DMS 273 treated with DMSO at 0.1 percent for 48 hours (cell line): ENCODE measurements at places on chromosomes 2 and 18.

- no peak for DNase-seq
Observed at GRCh38 chr2:60391230-60391629, 162.2 kb downstream of the BCL11A start.

GRCh38 chr2:100767224-100767653, 52.7 kb upstream of the NPAS2 start:
- no peak for DNase-seq

DNA sequence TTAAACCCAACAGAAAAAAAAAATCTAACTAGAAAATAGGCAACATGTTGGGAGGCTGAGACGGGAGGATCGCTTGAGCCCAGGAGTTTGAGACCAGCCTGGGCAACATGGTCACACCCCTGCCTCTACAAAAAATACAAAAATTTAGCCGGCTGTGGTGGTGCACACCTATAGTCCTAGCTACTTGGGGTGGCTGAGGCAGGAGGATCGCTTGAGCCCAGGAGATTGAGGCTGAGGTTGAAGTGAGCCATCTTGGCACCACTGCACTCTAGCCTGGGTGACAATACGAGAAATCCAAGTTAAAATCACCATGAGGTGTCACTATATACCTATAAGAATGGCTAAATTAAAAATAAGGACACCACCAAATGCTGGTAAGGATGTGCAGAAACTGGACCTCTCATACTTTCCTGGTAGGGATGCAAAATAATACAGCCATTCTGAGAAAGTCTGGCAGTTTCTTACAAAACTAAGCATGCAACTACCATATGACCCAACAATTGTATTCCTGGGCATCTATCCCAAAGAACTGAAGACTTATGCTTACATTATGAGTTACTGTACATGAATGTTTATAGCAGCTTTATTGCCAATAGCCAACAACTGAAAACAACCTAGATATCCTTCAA, 2.2 kb downstream of the SEPTIN10 start:
- DNase-seq, result no peak

GRCh38 chr2:54053830-54054229, 61.6 kb upstream of the ACYP2 start:
- no peak for DNase-seq

GRCh38 chr18:68803356-68803755, 5.5 kb downstream of the CCDC102B start:
- DNase-seq, result no peak

DNA sequence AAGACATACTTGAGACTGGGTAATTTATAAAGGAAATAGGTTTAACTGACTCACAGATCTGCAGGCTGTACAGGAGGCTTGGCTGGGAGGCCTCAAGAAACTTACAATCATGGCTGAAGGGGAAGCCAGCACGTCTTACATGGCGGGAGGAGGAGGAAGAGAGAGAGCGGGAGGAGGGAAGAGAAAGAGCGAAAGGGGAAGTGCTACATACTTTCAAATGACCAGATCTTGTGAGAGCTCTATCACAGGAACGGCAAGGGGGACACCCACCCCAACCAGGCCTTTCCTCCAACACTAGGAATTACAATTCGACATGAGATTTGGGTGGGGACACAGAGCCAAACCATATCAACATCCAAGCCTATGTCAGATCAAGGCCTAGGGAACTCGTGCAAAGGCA, 24.2 kb downstream of the MYL12B start:
- no peak for DNase-seq

DNA sequence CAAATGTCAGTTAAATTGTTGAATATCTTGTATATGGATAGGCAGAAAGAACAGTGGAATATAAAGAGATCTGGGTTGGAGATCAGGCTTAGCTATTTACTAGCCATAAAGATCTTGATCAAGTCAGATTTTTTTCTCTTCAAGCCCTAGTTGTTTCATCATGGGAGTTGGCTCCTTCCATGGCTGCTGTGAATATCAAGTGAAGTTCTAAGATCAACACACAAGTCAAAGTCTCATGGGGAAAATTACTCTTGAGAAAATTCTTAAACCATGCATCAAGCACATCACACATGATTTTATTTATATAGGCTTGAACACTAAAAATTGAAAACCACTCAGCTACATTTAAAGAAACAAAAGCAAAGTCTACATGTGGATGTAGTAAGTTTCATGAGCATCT, 79.8 kb downstream of the C1D start:
- DNase-seq, result no peak

- no peak for DNase-seq
Observed at GRCh38 chr18:21051620-21052019, 60.0 kb downstream of the ROCK1 start.

GRCh38 chr2:196314780-196315179, 143.4 kb upstream of the STK17B start:
- no peak for DNase-seq

DNA sequence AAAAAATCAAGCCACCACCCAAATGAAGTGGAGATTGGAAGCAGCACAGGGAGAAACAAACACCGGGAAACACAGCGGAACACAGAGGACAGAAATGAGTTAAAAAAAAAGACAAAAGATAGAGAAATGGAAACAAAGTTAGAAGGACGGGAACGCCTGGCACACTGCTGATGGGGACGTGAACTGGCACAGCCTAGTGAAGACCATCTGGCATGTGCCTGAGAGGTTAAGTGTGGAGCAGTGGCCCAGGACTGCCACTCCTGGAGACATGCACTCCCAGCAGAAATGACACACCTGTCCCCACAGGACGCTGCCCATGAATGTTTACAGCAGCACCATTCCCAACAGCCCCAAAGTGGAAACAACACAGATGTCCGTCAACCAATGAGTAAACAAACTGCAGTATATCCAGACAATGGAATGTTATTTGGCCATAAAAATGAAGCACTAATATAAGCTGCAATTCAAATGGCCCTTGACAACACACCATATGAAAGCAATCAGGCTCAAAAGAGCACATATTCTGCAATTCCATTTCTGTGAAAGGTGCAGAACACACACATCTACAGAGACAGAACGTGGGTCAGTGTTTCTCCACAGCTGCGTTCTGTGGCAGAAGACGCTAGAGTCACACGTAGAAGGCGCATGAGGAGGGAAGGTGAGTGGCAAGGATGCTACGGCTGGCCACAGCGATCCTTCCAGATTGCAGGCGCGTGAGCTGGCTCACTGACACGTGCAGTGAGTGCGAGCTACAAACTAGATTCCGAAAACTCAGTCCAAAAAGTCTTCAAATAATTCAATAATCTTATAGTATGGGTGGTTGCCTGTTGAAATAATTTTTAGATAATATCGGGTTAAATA, 24.6 kb downstream of the THAP4 start:
- no peak for DNase-seq

DNA sequence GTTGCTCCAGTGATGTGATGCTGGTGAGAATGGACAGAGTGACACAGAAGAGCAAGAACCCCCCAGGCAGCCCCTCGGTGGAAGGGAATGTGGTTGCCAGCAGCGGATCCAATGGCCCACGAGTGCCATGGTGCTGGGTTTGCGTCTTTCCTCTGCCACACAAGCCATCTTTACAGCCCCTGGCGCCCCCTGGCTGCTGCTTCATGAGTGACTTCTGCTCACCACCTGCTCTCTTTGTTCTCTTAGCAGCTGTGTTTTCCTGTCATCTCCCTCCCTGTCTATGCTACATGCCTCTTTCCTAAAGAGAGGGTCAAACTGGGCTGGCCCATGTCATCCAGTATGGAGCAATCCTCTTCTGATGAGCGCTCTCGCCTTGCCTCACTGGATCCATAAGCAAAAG, 300.0 kb upstream of the SMIM21 start:
- no peak for DNase-seq

- no peak for DNase-seq
Observed at GRCh38 chr18:14964406-14964805, 216.4 kb downstream of the ANKRD30B start.

DNA sequence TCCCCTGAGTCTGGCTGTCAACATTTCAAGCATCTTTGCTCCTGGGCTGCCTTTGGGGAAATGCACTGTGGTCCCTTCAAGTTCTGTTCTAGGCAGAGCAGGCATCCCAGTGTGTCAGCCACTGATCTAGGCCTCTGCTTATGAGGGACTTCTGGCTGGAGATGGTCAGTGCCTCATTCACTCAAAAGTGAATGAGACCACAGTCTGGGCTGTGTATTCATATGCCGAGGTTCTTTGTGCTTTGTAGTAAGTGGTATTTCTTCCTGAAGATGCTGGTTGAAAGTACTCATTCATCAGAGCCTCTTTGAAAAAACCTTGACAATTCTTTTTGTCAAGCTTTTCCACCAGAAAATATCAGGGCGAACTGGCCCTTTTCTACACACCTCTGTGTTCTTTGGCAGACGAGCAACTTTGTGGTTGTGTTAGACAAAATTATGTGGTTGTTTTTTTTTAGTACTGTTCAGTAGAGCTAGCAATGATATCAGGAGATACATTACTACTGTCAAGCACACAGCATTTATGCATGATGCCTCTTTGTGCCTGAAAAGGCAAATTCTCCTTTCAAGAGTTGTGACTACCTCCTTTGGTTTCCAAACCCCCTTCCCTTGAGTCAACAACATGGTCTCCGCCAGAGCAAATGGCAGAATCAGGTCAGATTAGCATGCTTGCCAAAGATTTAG, 510.9 kb upstream of the NRP2 start:
- DNase-seq, result no peak

GRCh38 chr2:200483729-200484198, 26.1 kb downstream of the KCTD18 start:
- no peak for DNase-seq

DNA sequence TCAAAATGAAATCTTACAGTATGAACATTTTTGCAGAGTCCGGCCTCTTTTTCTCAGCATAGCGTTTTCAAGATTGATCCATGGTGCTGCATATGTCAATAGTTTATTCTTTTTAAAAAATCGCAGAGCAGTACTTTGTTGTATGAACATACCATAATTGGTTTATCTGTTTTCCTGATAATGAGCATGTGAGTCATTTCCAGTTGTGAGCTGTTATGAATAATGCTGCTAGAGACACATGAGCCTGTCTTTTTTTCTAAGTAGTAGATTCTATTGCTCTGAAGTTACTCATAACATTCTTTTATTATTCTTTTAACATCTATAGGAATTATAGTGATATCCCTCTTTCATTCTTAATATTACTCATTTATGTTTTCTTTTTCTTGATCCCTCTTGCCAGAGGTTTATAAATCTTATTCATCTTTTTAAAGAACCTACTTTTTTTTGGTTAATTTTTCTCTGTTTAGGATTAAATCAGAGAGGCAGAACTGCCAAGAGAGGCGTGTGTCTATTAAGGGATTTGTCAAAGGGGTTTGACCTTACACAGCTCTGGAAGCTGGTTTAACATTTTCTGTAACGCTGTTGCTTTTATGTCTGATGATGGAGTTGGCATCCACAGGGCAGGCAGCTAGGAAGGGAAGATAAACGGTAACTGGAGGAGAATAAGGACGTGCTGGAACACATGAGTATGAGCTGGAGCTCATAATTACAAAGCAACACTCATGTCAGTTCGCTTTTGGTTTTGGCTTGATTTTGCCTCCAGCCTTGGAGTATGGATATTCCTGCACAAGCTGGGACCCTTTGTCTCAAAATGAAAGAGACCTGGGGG, 47.4 kb downstream of the MGAT5 start:
- no peak for DNase-seq

GRCh38 chr2:79713131-79713785, 200.4 kb downstream of the CTNNA2 start:
- no peak for DNase-seq

GRCh38 chr2:201414099-201415023, 36.9 kb downstream of the TRAK2 start:
- no peak for DNase-seq

DNA sequence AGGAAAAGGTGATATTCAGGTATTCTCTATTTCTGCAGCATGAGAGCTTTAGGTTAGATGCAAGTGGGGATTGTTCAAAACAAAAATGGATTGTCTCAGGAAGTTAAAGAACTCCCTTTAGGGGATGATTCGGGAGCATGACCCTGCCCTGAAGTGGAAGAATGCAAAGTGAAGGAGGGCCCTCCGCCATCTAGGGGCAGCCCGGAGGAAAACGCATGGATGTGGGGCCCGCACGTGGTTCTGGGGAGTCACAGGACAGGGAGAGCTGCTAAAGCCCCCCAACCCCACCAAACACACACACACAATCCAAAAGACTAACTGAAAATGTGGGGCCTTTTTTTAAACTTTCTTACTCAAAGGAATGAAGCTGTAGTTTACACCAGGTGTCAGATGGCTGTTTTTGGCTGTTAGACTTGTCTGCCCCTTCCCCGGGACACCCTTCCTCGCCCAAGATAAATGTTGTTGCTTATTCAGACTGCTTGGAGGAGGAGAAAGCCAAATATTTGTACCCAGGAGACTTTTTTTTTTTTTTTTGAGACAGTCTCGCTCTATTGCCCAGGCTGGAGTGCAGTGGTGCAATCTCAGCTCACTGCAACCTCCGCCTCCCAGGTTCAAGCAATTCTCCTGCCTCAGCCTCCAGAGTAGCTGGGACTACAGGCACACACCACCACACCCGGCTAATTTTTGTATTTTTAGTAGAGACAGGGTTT, 78.8 kb downstream of the HNRNPLL start:
- DNase-seq, result no peak

DNA sequence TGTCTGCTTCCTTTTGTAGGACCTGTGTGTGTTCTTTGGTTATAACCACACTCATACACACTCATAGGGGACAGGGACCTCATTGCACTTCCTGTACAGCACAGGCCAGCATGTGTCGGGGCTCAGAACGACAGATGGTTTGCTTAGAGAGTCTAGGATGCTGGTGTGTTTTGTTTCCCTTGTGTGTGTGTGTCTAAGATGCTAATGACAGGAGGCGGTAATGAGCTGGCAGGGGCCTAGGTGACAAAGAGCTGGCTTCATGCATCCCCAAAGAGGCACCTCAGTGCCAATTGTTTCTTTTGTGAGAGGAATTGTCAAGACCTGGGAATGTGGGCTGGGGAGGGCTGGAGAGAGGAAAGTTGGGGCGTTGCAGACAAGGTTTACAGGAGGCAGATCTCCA, 66.6 kb downstream of the CELF4 start:
- DNase-seq, result peak; percentile 22

DNA sequence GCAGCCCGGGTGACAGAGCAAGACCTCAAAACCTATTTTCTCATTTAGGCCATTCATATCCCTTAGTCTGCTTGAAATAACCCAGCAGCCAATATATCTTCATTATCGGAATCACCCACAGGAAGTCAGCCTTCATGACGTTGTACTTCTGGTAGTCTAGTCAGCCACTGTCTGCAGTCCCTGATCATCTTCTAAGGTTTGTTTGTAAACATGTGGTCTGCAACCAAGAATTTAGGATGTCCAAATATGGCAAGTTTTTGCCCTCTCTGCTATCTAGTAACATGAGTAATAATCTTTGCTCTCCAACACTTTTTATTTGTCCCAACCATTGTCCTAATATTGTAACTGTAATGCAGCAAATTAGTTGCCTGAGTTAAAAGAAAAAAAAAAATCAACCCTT, 92.5 kb downstream of the PRPF40A start:
- no peak for DNase-seq

DNA sequence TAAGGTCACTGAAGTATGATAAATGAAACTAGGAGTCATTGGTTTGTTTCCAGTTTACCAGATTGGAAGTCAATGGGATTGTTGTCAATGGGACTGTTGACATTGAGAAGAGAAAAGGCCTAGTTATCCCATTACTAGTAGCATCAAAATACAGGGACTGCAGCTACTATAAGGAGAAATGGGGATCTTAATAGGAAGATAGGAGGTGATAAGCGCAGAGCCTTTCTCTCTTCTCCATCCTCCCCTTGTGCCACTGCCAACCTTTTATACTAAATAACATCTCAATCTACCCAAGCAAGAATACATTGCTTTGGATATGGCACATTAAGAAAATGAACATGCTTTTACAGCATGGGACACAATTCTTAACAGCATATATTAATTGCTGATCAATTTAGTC, 10.5 kb upstream of the BBS5 start:
- no peak for DNase-seq
